ENCODE measurements at places on chromosomes 4 and X.

DNA sequence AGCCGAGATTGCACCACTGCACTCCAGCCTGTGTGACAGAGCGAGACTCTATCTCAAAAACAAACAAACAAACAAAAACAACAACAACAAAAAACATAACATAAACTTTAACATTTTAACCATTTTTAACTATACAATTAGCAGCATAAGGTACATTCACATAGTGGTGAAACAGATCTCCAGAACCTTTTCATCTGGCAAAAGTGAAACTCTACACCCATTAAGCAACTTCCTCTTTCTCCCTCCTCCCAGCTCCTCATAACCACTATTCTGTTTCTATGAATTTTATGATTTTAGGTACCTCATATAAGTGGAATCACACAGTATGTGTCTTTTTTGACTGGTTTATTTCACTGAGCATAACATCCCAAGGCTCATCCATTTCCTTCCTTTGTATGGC, 103.6 kb downstream of the FAM13A start:
- DNase-seq: no peak

- DNase-seq: no peak
Measured at GRCh38 chr4:165381821-165382373, 3.1 kb downstream of the CPE start.

DNA sequence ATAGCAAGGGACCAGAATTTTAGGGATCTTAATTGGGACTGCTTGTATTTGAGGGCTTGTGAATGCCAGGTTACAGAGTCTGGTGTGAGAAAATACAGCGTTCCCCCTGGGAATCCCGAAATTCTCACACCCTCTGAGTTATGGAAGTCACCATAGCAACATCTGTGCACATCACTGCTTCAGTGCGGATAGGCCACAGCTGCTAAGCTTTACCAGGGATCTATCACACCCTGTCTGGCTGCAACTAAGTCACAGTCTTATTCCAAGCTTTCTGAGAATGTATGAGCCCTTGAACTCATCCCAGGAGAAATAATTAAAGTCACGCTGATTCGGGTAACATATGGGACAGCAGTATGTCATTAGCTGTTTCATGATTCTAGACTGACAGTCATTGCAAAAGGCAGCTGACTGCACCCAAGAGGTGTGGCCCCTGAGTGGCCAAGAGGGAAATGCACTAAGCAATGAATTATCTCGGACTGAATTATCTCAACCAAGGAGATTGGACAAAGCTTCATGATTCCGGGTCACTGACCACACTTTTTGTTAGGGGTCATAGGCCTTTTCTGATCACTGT, 46.7 kb upstream of the BTC start:
- no peak for DNase-seq

DNA sequence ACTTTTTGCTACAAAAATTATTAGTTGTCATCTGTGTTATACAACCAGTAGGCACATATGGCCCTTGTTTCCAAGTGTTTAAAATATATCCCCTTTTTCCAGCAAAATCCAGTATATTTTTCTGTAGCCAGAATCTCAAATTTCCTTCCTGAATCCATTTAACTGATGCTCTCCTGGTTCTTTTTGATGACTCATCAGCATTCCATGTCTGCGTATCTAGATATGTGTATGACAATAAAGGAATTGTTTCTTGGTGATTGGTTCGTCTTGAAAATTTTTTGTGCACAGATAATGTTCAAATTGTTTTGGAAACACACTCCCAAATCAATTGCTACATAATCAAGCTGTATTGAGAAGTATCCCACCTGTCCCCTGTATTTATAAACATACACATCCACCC, 98.3 kb downstream of the ITM2A start:
- no peak for DNase-seq

DNA sequence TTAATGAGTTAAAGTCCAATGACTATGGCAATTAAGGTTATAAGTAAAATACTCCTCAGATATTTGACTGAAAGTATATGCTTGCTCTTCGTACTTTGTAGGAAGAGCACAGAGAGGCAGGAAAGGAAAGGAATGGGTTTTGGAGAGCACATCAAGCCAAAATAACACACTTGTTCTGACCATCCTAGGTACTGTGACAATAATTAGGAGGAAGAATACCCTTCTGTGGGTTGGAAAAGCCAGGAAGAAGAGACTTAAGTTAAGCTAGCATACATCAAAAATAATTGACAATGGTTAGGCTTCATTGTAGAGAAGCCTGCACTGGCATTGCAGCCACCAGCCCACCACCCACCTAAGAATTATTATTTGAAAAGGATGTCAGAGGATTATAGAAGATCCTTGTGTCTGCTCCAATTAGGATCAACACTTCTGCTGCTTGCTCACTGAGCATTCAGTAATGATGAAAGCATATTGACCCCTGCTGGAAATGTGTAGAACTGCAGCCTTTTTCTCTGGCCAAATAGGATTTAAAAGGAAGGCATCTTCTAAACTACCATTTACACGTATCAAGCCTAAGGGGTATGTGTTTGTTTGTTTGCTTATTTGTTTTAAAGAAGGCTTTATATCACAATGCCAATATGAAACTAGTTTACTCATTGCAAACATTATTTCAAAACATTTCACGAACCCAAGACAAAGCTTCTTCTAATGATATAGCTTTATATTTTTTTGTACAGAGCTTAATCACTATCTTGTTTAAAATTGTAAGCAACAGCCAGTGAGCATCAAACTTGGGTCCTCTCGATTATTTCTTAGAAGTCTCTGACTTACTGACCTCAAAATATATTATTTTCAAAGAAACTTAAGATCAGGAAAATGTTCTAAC, 286.2 kb upstream of the TET2 start:
- DNase-seq: peak; percentile 69

DNA sequence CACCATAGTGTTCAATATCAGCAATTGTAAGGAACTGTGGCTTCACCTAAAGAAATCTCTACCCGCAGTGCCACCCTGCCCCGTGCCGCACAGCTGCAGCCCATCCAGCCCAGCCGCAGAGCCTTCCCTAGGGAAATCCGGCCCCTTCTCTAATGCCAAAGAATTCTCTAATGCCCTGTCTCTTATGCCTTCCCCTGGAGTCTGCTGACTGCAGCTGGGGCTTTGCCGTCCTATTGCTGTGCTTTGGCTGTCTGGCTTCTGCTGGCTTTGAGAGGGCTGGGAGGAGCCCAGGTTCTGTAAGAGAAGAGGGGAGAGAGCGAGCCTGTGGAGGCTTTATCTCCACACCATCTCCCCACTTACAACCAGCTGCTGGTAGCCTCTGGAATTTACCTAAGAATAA, 85.9 kb upstream of the HELT start:
- DNase-seq: no peak

DNA sequence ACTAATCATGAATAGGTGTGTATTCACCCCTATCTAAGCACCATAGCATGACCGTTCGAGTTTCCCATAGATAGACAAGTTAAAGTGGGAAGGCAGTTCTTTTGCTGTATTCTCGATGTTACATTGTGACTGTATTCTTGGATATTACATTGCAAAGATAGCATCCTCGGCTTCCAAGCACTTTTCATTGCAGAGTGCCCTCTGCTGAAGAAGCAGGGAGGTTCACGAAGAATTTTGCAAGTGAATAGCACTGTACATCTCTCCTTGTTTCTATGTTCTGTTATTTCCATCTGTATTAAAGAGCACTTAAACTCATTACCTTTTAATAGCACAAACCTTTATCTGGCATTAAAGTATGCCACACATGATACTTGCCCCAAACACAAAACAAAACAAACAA, 426.7 kb upstream of the ARX start:
- DNase-seq: no peak

DNA sequence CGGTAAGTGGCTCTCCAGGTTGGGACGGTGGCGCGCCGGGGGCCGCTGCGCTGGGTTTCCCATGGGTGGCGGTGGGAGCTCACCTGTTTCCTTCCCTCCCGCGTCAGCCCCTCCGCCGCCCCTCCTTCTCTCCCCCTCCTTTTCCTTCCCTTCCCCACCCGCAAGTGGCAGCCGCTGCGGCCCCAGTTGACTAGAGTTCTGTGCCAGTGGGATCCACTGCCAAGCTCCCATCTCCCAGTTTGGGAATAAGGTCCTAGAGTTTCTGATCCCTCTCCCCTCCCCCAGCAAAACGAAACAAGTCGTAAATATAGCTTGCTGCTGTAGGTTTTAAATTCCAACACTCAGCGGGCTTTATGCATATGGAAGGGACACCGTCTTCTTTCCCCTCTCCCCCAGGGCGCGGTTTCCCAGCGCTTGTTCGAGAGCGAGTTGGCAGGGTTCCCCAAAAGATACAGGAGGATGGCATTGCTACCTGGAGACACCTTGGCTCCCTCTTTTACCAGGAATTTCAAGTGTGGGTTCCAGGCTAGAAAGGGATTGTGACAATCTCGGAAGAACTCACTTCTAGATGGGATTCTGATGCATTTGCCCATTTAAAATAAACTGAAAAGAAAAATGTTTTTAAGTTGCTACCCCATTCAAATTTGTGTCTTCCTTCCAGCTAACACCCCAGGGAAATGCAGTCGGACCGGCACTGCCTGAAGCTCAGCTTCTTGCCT, 1.2 kb downstream of the TLL1 start:
- DNase-seq: no peak

DNA sequence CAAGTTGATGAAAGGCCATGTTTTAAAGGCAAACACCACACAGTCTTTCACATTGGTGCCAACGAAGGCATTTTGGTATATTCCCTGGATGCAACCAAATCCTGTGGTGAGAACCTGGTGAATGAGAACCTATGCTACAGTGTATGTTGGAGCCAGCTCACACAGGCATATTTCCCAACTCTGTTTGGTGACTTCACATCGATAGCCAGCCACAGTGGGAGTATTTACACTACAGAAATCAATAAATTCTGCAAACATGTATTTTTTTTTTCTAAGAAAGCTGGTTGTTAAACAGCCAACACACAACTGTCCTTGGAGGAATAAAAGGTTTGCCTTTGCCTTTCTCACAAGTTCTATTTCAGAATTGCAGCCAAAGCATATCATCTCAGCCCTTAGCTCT, 691.0 kb downstream of the GRID2 start:
- DNase-seq: no peak

- no peak for DNase-seq
Measured at GRCh38 chr4:92992758-92993157, 689.0 kb downstream of the GRID2 start.

DNA sequence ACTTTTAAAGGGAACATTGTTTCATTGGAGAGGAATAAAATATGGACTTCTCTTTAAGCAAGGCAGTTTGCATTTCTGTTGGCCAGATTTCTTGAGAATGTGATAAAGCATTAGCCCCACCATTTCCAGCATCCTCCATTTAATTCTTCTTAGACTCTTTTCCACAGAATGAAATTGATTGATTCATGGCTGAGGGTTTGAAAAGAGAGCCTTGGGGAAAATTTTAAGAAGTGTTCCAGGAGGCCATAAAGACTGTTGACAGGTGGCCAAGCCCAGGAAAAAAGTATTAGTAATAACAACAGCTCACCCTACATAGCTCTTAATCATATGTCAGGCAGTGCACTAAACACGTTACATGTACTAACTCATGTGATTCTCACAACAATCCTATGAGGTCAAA, 53.4 kb downstream of the SHROOM3 start:
- no peak for DNase-seq

GRCh38 chr4:110533590-110533910, 57.6 kb downstream of the ENPEP start:
- DNase-seq: no peak

- DNase-seq: no peak
Measured at GRCh38 chr4:139872274-139872673, 206.7 kb downstream of the MGST2 start.

DNA sequence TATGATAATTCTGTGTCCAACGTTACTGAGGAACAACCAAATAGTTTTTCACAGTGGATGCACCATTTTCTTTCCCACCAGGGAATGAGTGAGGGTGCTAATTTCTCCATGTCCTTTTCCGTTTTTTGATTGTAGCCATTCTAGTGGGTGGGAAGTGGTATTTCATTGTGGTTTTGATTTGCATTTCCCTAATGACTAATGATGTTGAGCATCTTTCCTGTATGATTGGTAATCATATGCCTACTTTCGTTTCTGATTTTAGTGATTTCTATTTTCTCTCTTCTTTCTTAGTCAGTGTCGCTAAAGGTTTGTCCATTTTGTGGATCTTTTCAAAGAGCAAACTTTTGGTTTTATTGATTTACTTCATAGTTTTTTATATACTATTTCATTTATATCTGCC, 32.1 kb upstream of the TEX13D start:
- peak; percentile 77 for DNase-seq

DNA sequence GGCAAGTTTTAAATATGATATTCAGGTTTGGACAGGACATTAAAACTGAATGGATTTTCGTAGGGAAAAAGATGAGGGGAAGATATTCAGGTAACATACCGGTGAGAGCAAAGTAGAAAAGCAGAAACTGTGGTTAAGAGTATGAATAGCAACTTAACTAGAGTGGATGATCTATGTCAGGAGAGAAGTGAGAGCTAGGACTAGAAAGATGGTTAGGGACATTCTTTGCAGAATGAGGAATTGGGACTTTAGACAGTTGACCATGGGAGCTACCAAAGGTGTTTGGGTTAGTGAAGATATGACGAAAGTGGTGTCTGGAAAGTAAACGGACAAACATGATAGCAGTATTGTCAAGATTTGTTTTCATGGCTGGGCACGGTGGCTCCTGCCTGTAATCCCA, 45.2 kb downstream of the ANXA5 start:
- DNase-seq: no peak

DNA sequence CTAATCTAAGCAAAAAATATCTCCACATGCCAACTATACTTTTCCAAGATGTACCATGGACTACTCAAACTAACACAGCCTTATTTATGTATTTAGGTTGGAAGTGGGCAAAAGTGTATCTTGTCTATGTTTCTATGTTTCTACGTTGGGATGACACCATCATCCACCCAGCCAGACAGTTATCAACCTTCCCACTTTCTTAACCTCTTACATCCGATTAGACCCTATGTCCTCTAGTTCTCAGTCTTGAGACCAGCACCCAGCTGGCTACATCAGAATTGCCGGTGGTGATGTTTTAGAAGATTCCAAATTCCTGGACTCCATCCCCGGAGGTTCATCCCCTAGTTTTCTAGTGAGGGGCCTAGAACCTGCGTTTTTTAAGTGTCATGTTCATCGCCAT, 1.0 kb upstream of the AASDH start:
- DNase-seq: no peak

GRCh38 chrX:8738588-8739189, 6.8 kb upstream of the ANOS1 start:
- DNase-seq: no peak

DNA sequence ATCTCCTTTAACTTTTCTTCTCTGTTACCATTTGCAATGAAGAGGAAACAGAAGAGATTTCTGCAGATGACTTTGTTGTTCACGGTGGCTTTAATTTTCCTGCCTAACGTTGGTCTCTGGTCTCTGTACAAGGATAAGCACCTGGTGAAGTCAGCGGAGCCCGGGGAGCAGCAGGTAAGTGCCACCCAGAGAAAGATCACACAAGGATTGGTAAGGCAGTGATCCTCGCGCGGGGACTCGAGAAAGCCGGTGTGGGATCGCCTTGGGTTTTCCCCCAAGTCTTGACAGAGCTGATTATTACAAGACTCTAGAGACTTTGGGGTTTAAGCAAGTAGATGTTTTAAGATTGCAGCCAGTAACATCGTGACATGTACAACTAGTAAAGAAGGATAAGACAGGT, 1.3 kb downstream of the GALNTL6 start:
- no peak for DNase-seq
